ENCODE measurements at places on chromosomes 2 and 18. TPM values are rescaled to one million over a fixed set of nuclear protein-coding genes. Genes with fewer than 3 reads are reported as not detected.

- peak overlapping the region; percentile 57 for H3K4me3 ChIP-seq
- H3K27ac ChIP-seq: peak overlapping the region; percentile 66
- DNase-seq: no peak
- H3K27me3 ChIP-seq: peaks cover 76% of the 10 kb centered on the region
Observed at GRCh38 chr18:48136827-48137373, 206.4 kb upstream of the SMAD2 start.

- no peaks in the 10 kb centered on the region for H3K36me3 ChIP-seq
- DNase-seq: no peak
- H3K27me3 ChIP-seq: peaks cover 32% of the 10 kb centered on the region
Observed at GRCh38 chr2:72153924-72154323, 6.3 kb upstream of the CYP26B1 start.

DNA sequence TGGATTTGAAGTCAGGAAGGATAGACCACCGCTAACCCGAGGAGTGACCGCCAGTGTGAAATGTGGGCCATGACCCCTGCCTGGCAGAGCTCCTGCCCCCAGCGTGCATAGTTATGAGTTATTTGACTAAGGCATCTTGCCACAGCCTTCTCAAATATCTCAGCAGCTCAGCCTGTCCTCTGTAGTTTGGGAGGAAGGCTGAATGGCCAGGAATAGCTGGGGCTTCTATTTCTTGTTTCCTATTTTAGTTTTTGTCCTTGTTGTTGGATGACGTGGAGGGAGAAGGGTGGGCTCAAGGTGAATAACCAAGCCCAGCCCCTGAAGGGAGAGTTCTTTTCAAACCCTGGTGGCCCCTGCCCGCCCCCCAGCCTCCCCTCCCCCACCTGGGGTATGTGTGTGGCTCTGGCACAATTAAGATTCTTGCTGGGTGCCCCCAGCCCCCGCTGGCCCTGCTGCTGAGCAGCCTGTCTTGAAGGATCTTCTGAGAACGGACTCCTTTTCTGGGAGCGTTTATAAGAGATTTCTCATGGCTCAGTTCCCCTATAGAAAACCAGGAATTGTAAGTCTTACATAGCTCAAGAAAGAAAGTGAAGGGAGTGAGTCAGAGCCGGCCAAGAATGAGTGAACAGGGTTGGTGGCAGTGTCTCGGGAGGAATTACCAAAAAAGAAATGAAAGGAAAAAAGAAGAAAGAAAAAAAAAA lies 157.4 kb downstream of the GLI2 start:
- H3K27me3 ChIP-seq: no peaks in the 10 kb centered on the region
- no peaks in the 10 kb centered on the region for H3K4me1 ChIP-seq
- H3K27ac ChIP-seq: no peak overlapping the region
- H3K4me3 ChIP-seq: no peak overlapping the region
- H3K36me3 ChIP-seq: no peaks in the 10 kb centered on the region
- no peak for DNase-seq

DNA sequence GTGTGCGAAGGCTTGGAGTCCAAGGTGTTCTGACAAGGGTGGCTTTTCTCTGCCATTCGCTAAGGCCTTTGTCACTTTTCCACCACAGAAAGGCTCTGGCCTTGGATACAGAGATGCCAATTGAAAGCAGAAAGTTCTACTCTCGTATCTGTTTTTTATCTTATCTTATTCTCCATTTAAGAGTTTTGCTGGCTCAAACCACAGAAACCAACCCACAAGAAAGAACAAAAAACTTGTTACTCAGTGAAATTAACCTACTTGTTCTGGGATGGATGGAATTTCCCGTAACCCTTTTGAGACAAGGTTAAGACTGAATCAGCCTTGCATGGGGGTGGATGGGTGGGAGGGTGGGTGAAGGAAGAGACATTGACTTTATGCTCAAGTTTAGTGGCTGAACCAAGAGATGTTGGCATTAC lies 221.7 kb downstream of the CDH20 start:
- H3K27me3 ChIP-seq: peaks cover 12% of the 10 kb centered on the region
- no peaks in the 10 kb centered on the region for H3K36me3 ChIP-seq
- no peak overlapping the region for H3K27ac ChIP-seq

DNA sequence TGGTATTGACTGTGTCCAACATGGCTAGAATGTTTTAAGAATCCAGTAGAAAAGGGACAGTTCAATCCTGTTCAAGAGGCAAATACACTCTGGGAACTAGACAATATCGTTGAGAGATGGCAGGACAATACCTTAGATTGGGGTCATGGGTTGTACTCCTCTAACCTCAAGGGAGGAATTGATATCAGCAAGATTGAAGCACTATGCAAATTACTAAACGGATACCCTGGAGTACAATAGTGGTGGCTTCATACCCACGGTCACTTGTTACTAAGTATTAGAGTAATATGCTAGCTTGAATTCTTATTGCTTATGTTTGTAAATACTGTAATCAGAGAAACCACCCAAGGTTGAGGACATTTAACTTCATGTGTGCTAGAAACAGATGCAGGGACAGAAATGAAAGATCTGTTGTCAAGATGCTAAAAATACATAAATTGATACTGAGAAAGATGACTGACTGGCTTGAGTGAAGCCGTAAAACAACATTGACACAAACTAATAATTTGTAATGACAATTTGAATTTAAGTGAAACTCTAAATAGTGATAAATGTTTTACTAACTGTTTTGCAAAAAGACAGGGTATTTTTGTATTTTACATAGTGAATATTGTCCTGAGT lies 73.3 kb downstream of the KCNJ3 start:
- no peaks in the 10 kb centered on the region for H3K4me1 ChIP-seq
- H3K4me3 ChIP-seq: no peak overlapping the region
- no peak overlapping the region for H3K27ac ChIP-seq
- no peaks in the 10 kb centered on the region for H3K36me3 ChIP-seq
- no peak for DNase-seq

- peak overlapping the region; percentile 54 for H3K27ac ChIP-seq
- no peak overlapping the region for H3K4me3 ChIP-seq
- peaks cover 53% of the 10 kb centered on the region for H3K4me1 ChIP-seq
- DNase-seq: peak; percentile 31
- H3K36me3 ChIP-seq: peaks cover 8% of the 10 kb centered on the region
- peaks cover 1% of the 10 kb centered on the region for H3K27me3 ChIP-seq
Observed at GRCh38 chr2:169107645-169108044, 38.3 kb downstream of the DHRS9 start.

DNA sequence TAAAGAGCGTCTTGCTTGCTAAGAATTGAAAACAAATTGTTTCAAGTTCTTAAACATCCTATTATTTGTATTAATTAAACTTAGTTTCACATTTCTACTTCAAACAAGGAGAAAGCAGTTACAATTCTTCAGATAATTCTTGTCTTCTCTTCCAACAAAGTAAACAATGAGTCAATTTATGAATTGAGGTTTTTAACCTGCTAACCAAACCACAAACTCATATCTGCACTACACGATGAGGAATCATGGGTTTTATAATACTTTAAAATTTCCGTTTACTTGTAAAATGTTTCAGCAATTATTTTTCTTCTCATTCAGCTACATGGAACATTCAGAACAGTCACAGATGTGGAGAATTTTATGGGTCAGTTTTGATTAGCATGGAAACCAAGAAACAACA lies 114.2 kb downstream of the SPIRE1 start:
- H3K4me3 ChIP-seq: no peak overlapping the region
- H3K27ac ChIP-seq: no peak overlapping the region
- peaks cover 13% of the 10 kb centered on the region for H3K4me1 ChIP-seq
- no peak for DNase-seq

- H3K4me1 ChIP-seq: peaks cover 23% of the 10 kb centered on the region
- H3K27me3 ChIP-seq: peaks cover 16% of the 10 kb centered on the region
- no peak for DNase-seq
- peaks cover 3% of the 10 kb centered on the region for H3K36me3 ChIP-seq
- H3K4me3 ChIP-seq: peak overlapping the region; percentile 80
- H3K27ac ChIP-seq: peak overlapping the region; percentile 35
Observed at GRCh38 chr2:11344956-11345677, 681 bp upstream of the ROCK2 start.

- H3K4me3 ChIP-seq: no peak overlapping the region
- DNase-seq: no peak
- H3K36me3 ChIP-seq: peaks cover 3% of the 10 kb centered on the region
- H3K27ac ChIP-seq: no peak overlapping the region
- peaks cover 14% of the 10 kb centered on the region for H3K4me1 ChIP-seq
Observed at GRCh38 chr2:196464311-196464710, 175.2 kb upstream of the CCDC150 start.

- DNase-seq: peak; percentile 65
- peaks cover 52% of the 10 kb centered on the region for H3K4me1 ChIP-seq
- peak overlapping the region; percentile 64 for H3K27ac ChIP-seq
- H3K27me3 ChIP-seq: no peaks in the 10 kb centered on the region
- H3K36me3 ChIP-seq: peaks cover 8% of the 10 kb centered on the region
- H3K4me3 ChIP-seq: peak overlapping the region; percentile 75
Observed at GRCh38 chr2:54557601-54558187, 101.6 kb downstream of the SPTBN1 start.

DNA sequence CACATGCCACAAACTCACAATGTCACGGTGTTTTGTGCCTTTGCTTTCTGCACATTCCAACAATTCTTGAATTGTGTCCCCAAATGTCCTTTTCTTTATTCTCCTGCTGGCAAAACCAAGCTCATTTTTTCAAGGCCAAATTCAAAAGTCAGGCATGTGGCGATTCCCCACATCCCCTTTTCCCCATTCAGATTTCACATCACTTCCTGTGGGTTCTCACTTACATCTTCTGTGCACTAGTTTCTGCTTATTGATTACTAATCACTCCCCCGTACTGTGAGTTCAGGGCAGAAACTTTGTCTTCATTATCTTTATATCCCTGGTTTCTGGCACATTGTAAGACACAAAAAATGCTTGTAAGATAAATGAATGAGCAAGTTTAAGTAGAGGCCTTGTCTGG lies 69.2 kb downstream of the AP1S3 start:
- H3K27ac ChIP-seq: peak overlapping the region; percentile 22
- H3K36me3 ChIP-seq: peaks cover 8% of the 10 kb centered on the region
- DNase-seq: no peak
- H3K27me3 ChIP-seq: no peaks in the 10 kb centered on the region

- DNase-seq: no peak
- H3K4me3 ChIP-seq: no peak overlapping the region
- peaks cover 3% of the 10 kb centered on the region for H3K36me3 ChIP-seq
- no peak overlapping the region for H3K27ac ChIP-seq
Observed at GRCh38 chr2:177329064-177329463, 63.5 kb upstream of the AGPS start.

DNA sequence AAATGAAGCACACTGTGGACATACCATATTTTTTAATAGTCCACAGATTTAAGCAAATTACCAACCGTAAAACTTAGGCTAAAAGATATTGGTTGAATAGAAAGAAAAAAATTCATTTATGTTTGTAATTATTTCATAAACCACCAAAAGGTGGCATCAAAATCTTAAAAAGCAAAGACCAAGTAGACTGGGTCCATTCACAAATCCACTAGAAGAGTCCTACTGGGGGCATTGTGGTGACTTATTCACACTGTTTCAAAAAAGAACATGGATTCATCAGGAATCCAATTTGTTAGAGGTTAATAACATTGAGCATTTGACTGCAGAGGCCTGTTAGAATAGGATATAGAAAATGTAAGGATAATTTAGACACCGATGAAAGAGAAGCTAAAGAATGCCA lies 194.9 kb upstream of the KYNU start:
- no peak for DNase-seq
- no peaks in the 10 kb centered on the region for H3K4me1 ChIP-seq
- H3K36me3 ChIP-seq: no peaks in the 10 kb centered on the region
- H3K27ac ChIP-seq: no peak overlapping the region

DNA sequence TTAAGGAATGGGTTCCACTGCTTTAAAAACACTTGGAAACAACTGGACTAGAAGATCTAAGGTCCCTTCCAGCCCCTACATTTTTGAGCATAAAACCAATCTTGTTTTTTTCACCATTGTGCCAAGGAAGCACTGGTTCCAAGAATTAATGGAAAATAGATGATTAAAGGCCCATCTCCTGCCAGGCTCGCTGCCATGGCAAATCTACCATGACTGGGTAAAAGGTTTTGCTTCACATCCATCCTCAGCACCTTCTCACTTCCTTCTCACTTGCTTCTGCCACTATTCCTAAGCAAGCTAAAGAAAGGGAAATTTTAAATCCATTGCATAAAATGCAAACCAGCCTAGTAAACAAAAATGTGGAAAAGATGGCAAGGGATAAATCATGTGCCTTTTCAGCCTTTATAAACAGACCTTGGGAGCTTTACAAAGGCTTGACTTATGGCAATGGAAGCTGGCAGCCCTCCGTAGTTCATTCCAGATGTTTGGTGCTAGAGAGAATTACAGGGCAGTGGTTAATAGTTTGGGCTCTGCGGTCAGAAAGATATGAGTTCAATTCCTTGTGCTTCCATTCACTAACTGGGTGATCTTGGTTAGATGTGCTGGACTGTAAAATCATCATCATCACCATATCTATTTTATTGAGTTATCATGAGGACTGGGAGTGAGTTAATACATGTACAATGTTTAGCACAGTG lies 27.0 kb upstream of the ST3GAL5 start:
- peaks cover 12% of the 10 kb centered on the region for H3K27me3 ChIP-seq
- peaks cover 6% of the 10 kb centered on the region for H3K4me1 ChIP-seq
- no peak overlapping the region for H3K27ac ChIP-seq
- DNase-seq: no peak
- no peak overlapping the region for H3K4me3 ChIP-seq

- H3K4me1 ChIP-seq: no peaks in the 10 kb centered on the region
- no peaks in the 10 kb centered on the region for H3K36me3 ChIP-seq
- H3K4me3 ChIP-seq: no peak overlapping the region
- DNase-seq: no peak
- no peak overlapping the region for H3K27ac ChIP-seq
- H3K27me3 ChIP-seq: no peaks in the 10 kb centered on the region
Observed at GRCh38 chr18:68121826-68122225, 593.1 kb downstream of the TMX3 start.

DNA sequence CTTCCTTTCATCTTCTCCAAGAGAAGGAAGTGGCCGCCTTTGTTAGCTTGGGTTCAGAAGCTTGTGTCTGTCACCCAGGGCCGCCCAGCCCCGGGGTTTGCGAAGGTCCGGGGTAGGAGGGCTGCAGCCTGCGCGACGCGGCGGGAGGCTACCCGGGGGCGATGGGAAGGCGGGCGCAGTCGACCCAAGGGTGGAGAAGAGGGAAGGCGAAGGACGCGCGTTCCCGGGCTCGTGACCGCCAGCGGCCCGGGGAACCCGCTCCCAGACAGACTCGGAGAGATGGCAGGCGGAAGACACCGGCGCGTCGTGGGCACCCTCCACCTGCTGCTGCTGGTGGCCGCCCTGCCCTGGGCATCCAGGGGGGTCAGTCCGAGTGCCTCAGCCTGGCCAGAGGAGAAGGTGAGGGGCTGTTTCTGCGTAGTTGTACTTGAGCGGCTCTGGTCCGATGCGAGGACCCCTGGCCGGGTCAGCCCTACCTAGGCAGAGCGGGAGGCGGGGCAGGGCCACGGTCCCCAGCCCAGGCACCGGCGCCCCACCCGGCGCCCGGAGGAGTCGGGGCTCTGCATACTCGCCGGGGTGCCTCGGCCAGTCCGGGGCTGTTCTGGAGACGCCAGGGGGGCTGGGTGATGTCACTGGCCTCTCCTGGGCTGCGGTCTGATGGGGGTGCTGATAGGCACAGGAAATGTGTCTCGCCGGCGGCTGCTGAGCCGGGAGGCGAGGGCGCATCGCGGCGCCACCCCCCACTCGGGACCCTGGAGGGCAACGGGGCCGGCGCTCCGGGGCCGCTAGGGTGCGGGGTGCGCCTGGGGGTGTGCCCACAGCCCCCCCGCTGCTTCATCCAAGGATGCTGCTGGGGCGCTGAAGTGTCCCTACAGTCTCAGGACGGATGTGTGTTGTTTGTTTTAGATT lies at the start of gene QPCT:
TSS of gene QPCT (plus strand) at position 178 of the 909 bp plus-strand sequence. CDS start at position 280, 102 bp downstream.
- H3K27ac ChIP-seq: no peak within 1 kb of the TSS
- peak; percentile 29 for DNase-seq
- peaks cover 76% of the 10 kb centered on the region for H3K27me3 ChIP-seq
- H3K36me3 ChIP-seq: no peaks in the 10 kb centered on the region

DUSP19 gene
- 1.6 TPM for total RNA-seq

KLHL41 gene
- total RNA-seq: not detected

EML6 gene
- 0.25 TPM for total RNA-seq

SEPTIN10 gene
- 2.9 TPM for total RNA-seq

MREG gene
- 15.7 TPM for total RNA-seq

PARD6G gene
- 0.23 TPM for total RNA-seq

NCKAP5 gene
- total RNA-seq: not detected

RETSAT gene
- 29.6 TPM for total RNA-seq
